ENCODE measurements at places on chromosomes 4 and X. TPM values are rescaled to one million over a fixed set of nuclear protein-coding genes. Genes with fewer than 3 reads are reported as not detected.

DNA sequence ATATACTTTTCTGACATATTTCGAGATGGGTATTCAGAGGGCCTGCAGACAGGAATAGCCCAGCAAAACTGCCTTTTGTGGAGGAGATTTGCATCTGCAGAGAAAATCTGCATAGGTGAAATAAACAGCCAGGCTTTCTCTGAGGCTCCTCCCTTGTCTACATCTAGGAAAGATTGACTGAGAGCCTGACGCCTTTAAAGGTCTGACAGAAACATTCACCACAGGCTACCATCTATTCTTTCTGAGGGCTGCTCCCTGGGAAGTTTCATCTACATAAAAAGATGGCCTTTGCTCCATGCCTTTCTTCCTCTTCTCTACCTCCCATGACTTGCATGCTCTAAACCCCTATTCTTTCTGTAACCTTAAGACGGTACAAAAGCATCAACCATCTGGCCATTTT is 55.0 kb upstream of the AP1S2 start:
- DNase-seq = no peak

DNA sequence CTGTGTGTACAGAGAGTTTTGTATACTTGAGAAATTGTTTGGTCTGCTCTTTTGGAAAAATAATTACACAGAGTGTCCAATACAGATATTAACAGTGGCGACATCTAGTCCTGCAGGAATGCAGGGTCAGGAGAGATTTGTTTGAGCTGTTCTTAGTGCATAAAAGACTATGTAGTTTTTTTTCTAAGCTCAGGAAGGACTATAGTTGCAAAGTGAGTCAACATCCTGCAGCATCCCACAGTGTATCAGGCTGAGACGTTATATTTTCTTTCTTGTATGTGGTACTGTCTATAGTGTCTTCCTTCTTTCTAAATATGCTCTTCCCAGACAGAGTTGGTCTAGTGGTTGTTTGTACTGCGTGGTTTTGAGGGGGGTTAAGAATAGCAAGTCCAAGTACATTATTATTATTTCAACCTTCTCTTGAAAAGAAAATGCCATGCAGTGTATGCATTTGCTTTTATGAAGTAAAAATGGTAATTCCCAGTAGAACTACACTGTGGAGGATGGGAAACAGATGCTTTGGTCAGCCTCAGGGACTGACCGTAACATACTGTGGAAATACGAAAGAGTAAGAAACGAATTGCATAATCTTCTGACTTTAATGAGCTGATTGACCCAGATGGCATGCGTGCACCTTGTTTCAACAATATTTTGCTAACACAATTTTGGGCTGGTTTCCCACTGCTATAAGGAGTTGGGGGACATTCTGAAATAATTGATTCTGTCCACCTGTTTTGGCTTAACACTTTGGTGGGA is 67.4 kb downstream of the DMP1 start:
- DNase-seq = no peak

DNA sequence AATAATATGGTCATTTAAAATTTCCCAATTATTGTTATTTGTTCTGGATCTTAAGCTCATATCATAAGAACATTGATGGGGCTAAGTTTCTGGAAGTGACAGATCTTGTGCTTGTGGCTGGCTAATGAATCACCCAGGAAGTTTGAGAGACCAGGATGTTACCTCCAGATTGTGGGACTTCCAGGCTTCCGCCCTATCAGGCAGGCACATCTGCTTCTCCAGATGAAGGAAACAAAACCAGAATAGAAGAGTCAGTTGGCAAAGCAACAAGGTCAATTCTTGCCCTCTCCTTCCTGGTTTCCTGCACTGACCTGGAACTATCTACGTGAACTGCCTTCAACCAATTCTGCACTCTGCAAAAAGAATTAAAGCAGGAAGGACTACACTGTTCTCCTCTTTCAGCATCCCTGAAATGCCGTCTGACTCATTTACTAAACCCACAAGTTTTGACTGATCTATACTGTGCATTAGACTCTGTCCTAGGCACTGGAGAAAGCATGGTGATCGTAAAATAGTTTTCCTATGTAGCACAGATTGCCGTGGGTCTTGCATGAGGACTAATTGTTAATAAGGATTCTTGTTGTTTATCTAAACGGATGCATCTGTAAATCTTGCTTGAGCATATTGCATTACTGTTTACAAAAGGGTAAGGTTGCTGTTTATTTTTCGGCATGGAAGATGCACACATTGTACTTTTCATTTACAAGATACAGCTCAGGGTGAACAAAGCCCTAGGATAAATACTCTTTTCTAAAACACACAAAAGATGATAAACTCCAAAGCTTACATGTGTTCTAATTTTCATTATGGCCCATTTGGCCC is 74.6 kb downstream of the AMELX start:
- DNase-seq = peak; percentile 43

GRCh38 chr4:36054694-36055422 is 189.5 kb downstream of the ARAP2 start:
- no peak for DNase-seq

GRCh38 chrX:110145311-110145710 is 142.4 kb downstream of the TMEM164 start:
- DNase-seq = no peak

DNA sequence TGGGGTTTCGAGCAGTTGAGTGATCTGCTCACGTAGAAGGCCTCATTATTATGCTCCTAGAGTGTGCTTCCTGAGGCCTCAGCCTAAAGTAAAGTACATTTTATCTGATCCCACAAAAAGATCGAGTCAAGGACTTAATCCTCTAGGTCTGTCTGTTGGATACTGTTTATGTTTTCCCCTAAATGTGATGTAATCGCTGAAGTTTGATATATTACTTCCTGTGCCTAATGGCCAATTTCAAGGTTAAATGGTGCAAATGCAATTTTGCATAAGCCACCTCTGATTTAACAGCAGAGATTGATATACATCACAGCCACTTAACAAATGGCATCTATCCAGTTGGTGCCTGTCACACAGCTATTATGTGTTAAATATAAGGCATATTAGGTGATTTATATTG is 19.4 kb upstream of the SERTM2 start:
- no peak for DNase-seq

DNA sequence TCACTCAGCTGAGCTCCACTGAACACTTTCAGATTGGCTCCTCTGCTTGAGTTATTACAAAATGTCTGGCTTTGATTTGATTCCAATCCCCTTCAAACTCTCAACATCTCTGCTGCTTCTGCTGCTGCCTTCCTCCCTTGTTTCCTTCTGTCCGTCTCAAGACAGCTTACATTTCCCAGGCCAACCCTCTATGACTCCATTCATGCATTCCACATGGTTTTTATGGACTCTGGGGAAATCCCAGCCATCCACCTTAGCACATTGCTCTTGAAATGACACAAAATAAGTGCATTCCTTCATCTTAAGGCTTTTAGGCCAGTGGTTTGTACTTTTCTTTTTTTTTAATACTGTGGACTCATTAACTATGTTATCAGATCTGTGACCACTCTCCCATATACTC is 68.5 kb upstream of the TMEM164 start:
- no peak for DNase-seq

DNA sequence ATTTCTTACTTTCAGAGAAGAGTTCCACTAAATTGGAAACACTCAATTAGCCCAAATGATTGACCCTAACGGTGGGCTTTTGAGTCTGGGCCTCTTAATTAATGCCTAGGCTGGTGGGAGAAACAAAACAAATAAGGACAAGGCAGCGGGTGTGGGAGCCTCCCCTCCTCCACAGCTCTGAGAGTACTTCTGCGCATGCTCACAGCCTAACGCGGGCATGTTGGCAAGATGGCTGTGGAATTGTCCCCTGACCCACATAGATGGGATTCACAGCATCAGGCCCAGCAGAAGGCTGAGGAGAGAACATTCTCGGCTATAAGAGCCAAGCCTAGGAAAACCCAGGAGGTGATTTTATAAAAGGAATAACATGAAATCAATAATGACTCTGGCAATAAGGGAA is 230.1 kb downstream of the HS6ST2 start:
- DNase-seq = no peak

DNA sequence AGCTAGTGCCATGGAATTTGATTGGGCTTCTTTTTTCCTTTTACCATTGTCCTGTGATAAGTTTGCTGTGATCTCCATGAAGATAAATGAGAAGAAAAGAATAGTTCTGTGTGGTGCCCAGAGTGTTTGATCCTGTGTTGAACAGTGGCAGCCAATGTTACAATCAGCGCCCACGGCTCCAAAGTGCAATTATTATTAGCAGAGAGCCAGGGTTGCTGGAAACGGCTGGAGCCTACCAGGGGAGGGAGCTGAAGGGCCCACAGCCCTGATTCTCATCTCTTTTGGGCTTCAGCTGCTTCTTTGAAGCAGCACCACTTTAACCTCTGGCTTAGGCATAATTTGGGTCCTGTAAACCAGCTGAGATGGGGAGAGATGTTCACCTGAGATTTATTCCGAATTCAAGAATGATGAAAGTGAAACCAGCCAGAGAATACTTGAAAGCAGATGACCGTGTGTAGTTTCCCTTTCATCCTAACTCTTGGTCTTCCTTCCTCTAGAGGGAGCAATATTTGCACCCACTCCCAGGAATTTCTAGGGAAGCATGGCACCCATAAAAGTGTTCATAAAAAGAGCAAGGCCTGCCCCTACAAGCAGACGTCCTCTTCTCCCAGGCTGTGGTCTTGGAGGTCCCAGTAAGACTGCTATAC is 298.3 kb downstream of the EVC2 start:
- peak; percentile 3 for DNase-seq

DNA sequence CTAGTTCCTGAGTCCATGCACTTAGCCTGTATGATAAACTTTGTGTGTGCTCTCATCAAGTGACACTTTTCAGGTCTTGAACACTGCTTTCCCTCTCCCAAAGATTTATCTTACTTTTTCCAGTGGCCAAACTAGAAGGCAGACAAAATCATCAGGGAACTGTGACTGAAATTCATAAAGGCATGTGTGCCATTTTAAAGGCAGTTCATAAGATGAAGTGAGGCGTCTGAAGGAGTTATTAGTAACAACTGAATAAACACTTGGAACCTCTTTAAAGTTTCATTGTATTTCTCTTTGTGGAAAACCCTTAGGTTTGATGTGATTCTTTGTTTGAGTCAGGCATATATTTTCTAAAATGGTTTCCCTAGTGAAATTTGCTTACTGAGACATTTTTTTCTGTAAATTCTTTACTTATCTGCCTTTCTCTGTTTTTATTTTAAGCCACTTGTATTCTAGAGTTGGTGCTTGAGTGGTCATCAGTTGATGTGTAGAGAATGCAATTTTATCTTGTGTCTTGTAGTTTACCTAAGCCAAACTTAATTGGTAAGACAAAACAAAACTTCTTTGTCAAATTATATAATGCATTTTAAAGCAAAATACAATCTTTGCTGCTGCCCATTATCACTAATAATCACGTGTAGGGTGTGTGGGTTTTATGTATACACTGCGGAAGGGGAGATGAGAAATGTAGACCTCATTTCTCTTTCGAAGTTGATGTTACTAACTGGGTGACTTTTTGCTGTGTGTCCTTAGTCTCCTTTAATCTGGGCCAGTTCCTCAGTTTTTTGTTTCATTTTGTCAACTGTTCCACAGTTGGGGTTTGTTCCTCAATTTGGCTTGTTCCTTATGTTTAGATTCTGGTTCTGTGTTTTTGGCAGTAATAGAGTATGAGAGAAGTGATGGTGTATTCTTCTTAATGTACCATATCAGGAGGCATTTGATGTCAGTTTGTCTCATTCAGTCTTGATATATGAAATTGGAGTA is 56.8 kb downstream of the RBPJ start:
- no peak for DNase-seq

DNA sequence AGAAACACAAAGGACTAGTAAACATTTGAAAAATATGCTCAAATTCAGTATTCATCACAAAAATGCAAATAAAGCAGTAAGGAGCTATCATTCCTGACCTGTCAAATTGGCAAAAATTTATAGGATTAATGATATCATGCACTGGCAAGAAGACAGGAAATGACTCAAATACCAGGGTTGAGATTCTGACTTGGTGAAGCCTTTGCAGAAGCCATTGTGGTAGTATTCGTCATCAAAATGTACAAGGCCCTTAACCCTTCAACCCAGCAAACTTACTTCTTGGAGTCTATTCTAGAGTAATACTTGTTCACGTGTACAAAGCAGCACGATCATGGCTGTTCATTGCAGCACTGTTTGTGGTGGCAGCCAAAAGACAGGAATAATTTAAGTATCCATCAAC is 132.4 kb downstream of the ENOX2 start:
- DNase-seq = peak; percentile 72

GRCh38 chr4:122658818-122659295 is 38.0 kb upstream of the IL21 start:
- DNase-seq = no peak

DNA sequence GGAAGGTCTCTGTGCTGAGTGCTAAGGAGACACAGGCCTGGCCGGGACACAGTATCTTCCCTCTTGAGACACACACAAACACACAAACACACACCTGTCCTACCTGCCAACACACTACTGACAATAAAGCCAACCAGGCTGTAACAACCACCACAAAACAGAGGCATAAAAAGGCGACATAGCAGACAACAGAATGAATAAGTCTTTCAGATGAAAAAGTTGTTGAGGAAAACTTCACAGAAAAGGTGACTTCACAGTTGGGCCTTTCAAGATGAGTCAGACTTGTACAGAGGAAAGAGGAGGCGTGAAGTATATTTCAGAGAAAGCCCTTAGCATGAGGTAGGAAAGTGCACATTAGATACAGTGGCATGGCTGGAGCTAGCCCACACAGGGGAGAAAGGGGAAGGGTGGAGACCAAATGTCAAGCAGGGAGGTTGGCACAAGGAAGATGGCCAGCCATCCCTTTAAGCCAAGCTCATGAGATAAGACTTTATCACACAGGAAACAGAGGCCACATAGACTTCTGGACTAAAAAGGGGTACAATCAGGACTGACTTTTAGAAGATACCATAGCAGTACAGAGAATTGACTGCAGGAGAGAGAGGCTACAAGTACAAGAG is 54.0 kb downstream of the SLC9A7 start:
- DNase-seq = peak; percentile 37

- peak; percentile 31 for DNase-seq
Measured at GRCh38 chrX:70664726-70665125, 220.1 kb downstream of the DLG3 start.

- DNase-seq = no peak
Measured at GRCh38 chrX:141811438-141811837, 26.7 kb upstream of the MAGEC3 start.

- DNase-seq = no peak
Measured at GRCh38 chr4:27915822-27916221, 1055.2 kb downstream of the STIM2 start.

The MAGEE2 gene
- total RNA-seq = 0.12 TPM

The F8 gene
- total RNA-seq = 1.9 TPM

The TCEAL6 gene
- total RNA-seq = not detected

All from RPMI7951 (cell line).